ENCODE measurements at places on chromosomes 1 and 21. TPM values are rescaled to one million over a fixed set of nuclear protein-coding genes. Genes with fewer than 3 reads are reported as not detected.

DNA sequence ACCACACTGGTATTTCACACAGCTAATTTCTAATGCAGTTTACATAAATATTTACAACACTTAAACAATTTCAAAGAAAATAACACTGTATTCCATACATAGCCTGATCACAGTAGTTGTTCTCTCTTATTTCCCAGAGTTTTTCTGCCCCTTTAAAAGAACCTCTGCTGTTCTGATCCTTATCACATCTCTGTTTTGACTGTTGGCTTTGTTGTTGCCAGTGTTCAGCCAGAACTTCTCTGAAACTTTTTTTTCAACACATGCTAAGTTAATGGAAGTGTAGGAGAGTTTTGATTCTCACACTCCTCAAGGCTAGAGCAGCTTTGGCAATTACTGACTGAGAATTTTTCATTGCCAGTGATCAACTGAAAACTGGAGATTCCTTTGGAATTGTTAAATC, 11.1 kb downstream of the SELE start:
- no peak for DNase-seq

DNA sequence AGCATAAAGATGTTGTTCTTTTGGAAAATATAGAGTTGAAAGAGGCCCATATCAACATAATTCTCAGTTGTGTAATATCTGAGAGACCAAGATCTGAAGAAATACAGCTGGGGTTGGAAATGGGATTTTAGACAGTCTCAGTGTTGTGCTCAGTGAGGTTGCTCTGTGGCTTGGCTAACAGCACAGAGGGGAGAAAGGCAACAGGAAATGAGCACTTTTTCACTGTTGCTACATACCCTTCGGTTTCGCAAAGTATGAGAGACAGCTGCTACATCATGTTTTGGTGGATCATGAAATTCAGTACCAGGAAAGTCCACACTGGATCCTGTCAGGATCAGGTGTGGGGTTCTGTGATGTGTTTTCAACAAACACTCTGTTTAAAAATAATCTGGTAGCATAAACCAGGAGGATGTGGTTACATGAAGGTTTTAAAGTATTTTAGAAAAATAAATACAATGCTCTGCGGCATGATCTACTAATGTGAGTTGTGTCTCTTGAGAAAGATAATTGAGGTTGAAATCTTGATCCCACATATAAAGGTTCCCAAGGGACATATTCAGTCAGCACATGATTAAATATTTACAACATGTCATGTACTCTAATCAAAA, 7.0 kb upstream of the GPR88 start:
- DNase-seq = no peak

DNA sequence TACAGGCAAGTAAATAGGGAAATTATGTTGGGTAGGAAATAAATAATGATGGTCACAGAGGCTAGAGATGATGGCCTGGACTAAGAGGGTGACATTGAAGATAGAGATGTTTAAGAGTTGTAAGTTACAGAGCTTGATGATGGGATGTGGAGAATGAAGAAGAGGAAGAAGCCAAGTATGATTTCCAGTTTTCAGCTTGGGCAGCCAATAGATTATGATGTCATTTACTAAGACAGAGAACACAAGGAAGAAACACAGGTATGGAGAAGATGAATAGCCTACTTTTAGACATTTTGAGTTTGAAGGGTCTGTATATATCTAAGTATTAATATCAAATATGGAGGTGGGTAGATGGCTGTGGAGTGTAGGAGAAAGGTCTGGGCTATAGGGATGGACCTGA, 56.0 kb upstream of the PRELP start:
- no peak for DNase-seq

DNA sequence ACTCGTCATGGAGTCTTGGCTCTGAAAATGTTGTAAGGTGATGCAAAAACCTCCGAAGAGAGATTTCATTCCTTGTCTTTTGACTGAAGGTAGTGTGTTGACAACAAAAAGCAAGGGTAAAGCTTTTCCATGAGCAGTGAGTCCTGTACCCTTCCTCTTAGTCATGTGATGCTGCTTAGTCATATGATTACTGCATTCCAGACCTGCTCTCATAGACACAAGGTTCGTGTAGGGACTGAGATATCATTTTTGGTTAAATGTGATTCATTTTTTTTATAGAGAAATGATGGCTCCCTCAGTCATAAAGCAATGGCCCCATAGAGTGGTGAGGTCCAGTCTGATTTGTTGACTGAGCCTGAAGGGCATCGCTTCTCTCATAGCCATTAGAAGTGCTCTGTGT, 9.2 kb downstream of the KCNJ6 start:
- peak; percentile 26 for DNase-seq

Gene GRIK3
- total RNA-seq = 7.1 TPM

Gene CLCNKA
- total RNA-seq = 0.33 TPM

Gene TUT4
- total RNA-seq = 41.5 TPM

Gene DNAJB4
- 71.5 TPM for total RNA-seq

Data from esophagus muscularis mucosa (tissue), 4 donors.